IPS DF 6.9 (cell line): ENCODE measurements at places on chromosomes 6 and 20.

DNA sequence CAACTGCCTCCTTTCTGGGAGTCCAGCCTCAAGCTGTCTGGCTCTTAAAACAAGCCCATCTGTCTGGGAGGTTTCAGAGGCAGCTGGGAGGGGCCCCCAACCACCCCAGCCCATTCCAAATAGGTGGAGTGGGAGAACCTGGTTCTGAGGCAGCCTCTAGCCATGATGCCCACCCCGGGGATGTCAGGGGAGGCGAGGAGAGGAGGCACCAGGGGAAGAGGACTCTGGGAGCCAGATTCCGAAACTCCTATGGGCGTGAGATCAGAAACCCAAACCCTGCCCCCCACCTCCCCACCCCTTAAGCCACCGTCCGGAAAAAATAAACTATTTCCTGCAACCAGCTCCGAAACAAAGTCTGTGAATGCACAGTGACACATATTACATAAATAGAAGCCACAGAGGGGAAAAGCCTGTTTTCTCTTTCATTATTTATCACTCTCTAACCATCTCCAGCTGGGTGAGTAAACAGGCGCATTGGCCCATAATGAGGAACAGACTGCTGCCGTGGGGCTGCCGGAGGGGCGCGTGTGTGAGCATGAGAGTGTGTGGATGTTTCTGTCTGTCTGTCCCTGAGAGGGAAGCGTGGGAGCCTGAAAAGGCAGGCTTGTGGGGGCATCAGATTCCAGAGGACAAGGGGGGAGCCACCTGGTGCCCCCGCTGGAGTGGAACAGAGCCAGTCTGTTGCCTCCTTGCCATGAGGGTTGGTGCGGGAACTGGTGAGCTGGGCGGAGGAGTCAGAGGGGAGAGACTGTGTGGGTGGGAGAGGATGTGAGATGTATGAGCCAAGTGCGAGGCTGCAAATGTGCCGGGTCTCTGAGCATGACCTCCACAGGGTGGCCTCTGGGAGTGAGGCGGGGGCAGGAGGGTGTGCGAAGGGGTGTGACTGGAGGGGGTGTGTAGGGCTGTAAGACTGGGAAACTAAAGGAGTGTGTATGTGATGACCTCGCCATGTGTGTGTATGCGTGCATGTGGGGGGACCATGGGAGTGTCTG lies 14.3 kb upstream of the FOXP4 start:
- DNase-seq: no peak

- no peak for DNase-seq
Observed at GRCh38 chr6:154276810-154277628, 79.6 kb downstream of the IPCEF1 start.

- no peak for DNase-seq
Observed at GRCh38 chr20:49995586-49995985, 12.8 kb downstream of the SNAI1 start.

GRCh38 chr20:10430000-10430466 lies 4.0 kb downstream of the MKKS start:
- no peak for DNase-seq

DNA sequence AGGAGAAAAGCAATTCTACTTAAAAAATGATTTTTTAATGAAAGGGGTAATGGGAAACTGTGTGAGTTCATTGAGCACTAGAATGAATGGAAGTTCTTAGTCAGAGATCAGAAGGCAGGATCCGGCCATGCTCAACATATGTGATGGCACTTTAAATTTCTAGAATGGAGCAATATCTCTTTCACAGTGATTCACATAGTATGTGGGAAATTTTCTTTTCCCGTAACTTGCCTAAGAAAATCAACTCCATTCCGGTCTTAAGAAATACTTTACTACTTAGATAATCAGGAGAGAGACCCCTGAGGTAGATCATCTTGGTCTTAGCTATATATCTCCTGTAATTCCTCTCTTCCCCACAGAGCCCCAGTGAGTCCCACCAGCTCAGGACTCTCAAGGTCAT lies 131.8 kb downstream of the SCML4 start:
- DNase-seq: no peak
